ENCODE measurements at places on chromosomes 13 and 19.

DNA sequence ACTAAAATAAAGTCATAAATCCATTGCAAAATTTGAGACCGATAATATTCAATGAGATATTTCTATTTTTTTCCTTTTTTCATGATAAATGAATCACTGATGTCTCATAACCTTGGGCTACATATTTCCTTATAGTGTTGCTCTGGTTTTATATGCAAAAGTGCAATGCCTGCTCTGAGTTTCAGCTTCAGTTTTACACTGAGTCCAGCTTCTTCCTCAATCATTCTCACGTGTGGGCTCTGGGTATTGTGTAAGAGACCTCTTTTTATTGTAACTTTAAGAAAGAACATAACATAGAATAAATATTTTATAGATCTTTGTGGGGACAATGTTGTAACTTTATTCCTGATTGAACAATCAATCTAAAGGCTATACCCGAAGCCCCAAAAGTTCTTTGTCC, 280.2 kb upstream of the EDNRB start:
- no peak for DNase-seq

DNA sequence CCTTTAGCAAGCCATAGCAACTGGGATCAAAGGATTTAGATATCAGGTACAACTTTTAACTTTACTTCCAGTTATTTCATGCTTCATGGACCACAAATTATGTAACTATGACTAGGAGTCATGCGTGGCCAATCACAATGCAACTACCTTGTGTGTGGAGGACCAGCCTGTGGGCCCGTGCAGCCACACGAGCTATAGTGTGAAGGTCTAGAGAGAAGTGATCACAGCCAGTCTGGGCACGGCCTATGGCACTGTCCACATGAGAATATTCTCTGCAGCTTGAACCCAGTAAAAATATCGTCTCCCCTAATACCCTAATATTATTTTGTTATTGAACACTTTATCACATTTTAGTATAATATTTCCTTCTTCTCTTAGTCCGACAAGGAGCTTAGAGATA, 464.9 kb upstream of the MIR17HG start:
- no peak for DNase-seq

DNA sequence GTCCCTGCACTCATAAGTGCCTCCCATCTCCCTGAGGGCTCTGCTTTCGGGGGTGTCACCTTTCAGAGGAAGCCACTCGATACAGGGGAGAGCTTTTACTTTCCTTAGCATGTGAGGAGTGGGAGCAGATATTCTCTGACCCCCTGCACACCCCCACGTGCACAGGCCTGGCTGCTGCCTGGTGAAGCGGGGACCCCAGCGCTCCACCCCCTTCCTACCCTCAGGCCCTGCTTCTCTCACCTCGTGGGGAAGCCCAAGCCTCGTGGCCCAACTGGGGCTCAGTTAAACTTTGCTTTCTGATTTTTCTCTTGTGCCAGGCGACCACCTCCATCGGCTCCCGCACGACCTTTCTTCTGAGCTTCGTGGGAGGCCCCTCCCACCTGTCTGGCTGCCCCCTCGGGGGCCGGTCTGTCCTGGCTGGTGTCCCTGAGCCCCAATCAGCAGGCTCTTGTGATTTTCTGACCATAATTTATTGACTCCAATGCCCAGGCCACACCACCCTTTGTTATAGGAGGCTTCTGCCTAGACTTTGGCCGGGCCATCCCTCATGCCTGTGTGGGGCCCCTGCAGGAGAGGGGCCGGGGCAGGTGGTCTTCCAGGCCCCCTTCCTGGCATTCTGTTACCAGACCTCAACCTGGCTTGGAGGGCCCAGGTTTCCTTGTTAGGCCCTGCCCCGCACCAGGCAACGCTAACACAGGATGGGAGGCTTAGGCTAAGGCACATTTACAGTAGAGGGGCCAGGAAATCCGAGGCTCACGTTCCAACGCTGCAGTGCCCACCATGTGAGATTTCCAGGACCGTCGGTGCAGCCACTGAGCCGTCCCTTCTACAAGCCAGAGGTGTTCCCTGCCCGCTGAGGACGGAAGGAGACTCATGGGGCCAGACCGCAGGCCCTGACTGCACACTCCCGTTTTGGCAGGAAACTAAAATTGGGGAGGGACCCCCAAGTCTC, 3.7 kb downstream of the TMED1 start:
- DNase-seq: no peak

GRCh38 chr13:60662595-60662994, 265.6 kb downstream of the TDRD3 start:
- no peak for DNase-seq

DNA sequence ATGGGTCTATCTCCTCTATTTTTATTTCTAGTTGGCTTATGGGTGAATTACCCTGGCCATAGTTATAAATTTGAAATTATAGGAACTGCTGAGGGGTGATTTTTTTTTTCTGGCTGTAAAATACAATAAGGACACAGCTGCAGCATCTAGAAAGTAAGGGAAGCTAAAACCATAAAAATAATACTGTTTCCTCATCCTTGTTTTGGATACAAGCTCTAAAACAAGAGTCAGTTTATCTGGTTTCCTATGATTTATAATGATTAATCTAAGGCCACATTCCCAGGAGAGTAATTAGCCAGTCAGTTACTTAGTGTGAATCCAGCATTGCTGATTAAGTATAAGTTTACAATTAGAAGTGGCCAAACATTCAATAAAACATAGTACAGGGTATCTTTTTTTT, 219.1 kb upstream of the NBEA start:
- DNase-seq: no peak

DNA sequence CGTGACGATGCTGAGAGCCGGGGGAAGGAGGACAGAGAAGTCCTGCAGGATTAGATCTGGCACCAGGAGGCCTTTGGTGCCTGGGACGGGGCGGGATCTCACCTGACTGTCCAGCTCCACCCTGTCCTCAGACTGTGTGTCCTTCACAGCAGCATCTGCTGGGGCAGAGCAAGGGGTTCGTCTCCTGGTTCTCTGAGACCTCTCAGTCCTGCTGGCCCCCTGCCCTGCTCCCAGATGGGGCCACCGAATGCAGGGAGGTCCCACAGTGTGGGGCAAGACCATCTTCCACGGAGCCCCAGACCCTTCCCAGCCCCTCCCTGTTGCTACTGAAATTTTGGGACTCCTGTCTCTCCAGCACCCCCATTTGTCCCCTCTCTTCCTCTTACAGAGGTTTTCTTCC, 4.5 kb downstream of the LILRB3 start:
- no peak for DNase-seq

- no peak for DNase-seq
These were observed 4.9 kb upstream of the OLFM2 start for GRCh38 chr19:9941231-9941630.

GRCh38 chr19:2847507-2847906, 6.2 kb downstream of the ZNF555 start:
- no peak for DNase-seq

DNA sequence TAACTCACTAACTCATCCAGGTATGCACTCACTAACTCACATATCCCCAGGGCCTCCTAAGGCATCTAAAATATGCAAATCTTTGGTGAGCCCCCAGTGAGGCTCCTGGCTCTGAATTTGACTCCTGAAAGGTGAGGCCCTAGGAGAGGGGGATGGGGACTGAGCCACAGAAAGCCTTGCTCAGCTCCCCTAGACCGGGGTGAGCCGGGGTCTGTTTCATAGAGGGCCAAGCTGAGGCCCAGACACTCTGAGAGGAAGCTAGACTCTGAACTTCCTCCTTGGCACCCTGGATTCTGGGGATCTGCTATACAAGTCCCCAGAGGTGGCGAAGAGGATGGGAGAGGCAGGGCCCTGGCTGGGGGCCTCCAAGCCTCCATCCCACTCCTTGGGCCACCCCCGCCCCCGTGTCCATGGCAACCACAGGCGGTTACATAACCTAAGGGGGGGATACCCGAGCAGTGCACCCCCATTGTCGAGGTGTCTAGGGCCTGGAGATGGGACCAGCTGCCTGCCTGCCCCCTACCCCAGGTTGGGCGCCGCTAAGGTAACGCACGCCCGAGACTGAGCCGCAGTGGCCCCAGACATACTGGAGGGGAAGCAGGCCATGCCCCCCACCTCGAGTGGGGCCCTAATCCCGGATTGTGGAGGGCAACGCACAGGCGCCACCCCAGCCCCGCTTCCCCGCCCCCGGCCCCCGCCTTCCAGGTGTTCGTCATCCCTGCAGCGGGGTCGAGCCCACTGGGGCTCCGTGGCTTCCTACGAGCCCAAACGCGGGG, 646 bp downstream of the ABHD8 start:
- DNase-seq: no peak

- no peak for DNase-seq
These were observed 125.5 kb downstream of the TBC1D4 start for GRCh38 chr13:75356421-75356820.

GRCh38 chr19:14505488-14506239, 9.7 kb upstream of the GIPC1 start:
- DNase-seq: peak; percentile 78

DNA sequence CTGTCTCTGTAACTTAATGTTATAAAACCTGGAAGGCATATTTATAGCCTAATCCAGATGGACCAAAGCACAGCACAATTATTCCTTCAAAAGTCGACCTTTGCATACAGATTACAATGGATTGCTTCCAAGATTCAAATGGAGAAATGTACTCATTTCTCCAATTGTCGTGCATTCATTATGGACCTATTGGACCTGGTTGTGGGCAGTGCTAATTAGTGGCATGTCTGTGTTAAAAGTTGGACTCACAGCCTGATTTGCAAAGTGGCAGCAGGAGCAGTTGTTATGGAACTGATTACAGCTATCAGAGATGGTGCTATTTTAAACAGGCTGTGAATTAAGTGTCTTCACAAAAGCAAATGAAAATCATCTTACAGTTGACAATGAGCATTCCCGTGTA, 1529.3 kb upstream of the SLC10A2 start:
- DNase-seq: no peak

DNA sequence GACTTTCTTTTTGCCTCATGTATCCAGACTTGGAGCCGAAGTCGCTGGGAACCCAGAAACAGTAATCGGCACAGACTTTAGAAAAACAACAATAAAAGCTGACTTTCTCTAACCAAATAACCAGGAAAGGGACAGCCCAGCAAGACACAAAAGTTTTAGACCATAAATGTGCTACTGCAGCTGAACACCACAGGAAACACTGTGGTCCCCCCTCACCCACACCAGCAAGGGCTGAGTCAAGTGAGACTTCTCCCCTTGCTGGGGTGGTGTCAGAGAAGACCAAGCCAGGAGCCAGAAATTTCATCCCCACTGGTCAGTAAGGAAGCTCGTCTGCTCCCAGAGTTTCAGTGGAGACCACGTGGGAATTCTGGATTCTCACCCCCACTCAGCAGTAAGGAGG, 70.6 kb downstream of the ESD start:
- DNase-seq: no peak

- DNase-seq: no peak
These were observed 10.8 kb upstream of the CCNA1 start for GRCh38 chr13:36421447-36421846.

GRCh38 chr19:17869114-17869608, 2.6 kb upstream of the SLC5A5 start:
- DNase-seq: no peak

GRCh38 chr19:57152921-57153320, 7.9 kb upstream of the ZIM3 start:
- no peak for DNase-seq

DNA sequence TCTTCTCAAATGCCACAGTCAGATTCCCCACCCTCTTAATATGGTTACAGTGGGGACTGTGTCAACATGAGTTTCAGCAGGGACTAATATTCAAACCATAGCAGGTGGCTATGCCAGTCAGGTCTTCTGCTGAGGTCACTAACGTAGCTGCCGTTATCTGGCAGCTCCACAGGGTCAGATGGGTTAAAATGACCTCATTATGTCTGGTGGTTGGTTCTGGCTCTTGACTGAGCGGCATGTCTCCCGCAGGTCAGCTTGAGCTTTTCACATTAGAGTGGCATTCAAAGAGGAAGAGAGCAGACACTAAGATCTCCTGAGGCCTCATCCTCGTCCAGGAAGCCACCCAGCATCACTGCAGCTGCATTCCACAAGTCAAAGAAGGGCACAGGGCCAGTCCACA, 21.4 kb upstream of the IPO5 start:
- no peak for DNase-seq

DNA sequence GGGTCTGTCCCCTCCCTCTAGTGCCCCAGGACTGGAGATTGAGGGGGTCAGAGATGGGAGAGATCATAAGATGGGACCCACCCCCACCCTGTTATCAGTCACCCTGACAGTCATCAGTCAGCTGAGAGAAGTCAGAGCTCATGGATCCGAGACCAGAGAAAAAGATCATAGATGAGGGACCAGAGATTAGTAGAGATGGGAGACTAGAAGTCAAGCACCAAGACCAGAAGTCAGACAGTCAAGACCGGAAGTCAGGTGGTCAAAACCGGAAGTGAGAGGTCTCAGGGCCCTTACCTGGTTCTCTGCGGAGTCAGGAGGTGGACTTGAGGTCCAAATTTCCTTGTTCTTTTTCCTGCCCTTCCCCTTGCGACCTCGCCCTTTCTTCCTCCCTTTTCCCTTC, 7.0 kb downstream of the COL5A3 start:
- DNase-seq: no peak

GRCh38 chr13:105069106-105069505, 1466.4 kb downstream of the EFNB2 start:
- DNase-seq: no peak

DNA sequence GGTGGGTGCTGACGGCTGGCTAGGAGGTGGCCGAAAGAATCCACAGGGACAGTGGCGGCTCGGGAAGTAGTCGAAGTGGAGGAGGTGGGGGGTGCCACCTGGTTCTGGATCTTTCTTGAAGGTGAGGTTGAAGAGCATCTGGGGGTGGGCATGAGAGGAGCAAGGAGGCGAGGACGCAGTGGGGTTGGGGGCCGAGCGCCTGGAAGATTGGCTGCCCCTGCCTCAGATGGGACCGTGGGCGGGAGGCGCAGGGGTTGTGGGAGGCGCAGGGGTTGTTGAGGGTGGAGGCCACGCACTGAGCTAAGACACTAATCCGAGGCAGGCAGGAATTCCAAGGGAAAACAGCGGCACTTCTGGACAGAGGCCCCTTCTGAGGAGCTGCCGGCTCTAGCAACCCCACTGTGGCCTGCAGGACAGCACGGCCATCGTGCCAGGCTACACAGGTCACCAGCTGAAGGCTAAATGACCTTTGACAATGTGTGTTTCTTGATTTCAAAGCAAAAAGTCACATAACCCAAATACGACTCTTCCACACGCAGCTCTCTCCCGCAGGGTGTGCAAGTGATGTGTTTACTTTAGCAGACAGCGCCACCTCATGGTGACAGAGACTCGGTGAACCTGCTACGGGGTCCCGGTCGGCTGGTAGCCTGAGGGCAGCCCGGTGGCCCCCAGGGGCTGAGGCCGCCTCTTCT, 44.1 kb upstream of the RANBP3 start:
- peak; percentile 87 for DNase-seq

DNA sequence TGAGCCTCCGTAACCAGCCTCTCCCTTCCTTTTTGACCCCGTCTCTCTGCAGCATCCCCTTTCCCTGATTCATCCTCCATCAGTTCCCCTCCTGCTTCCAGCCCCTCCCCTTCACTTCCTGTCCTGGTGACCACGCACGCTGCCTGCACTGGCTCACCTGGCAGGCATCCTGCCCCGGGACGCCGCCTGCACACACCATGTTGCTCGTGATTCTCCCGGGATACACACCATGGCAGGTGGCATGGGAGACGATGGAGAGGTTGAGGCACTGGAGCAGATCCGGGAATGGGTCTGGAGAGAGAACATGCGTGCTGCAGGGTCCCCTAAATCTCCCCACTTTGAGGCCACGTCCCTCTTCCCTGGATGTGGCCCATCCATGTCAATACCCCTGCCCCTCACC, 4.2 kb downstream of the KLK12 start:
- DNase-seq: no peak

Measured in activated CD4-positive, alpha-beta T cell treated with anti-CD3 and anti-CD28 coated beads, Interleukin-2, amount 10 ng/mL, durations not matched to agents 7 days and 5 days (primary cell).